Fibroblast of skin of right quadriceps (primary cell): ENCODE measurements at places on chromosomes 11 and 22.

- DNase-seq: peak; percentile 93
Measured at GRCh38 chr11:69497221-69497787, 15.8 kb downstream of the LINC01488 start.

DNA sequence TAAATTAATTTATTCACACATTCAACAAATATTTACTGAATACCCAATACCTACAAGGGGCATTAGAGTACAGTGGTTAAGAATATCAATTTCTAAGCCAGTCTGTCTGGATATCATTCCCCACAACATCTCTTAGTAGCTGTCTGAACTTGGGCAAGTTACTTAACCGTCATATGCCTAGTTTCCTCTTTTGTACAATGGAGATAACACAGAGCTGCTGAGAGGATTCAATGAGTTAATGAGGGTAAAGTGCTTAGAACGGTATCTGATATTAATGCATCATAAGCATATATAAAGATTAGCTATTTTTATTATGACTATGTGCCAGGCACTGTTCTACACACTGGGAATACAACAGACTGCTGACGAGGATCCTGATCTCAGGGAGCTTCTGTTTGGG, 116.4 kb downstream of the APOL5 start:
- no peak for DNase-seq

GRCh38 chr11:118148240-118148639, 4.4 kb downstream of the SCN4B start:
- no peak for DNase-seq

- no peak for DNase-seq
Measured at GRCh38 chr22:50175921-50176849, 5.7 kb downstream of the PANX2 start.

GRCh38 chr11:68610452-68611116, 73.8 kb upstream of the GAL start:
- DNase-seq: no peak

GRCh38 chr22:39472570-39473556, 16.1 kb downstream of the MGAT3 start:
- no peak for DNase-seq

DNA sequence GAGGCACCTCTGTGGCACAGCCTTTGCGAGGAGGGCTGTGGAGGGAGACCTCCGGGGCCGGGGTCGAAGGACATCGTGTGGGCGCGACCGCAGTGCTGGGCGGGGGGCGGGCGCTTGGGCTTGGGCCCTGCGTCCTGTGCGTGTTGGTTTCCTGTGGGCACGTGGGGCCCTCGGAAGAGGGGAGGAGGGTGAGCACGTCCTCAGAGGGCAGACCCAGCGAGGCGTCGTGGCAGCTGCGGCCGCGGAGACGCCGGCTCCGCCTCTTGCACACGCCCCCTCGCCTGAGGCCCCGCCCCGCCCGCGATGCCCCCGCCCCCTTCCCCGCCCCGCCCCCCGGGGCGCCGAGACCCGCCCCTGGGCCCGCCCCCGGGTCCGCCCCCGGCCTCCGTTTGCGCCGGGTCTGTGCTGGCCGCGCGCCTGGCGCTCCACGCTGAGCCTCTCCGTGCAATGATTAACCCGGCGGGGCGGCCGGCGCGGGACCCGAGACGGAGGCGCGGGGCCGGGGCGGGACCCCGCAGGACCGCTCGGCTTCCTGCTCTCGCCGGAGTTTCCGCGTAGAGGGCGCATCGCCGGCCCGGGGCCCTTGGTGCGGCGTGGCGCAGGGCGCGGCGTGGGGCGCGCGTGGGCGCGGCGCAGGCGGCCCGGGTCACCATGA, at the start of gene PRR5:
Gene PRR5, plus strand, starts transcription at position 381 of the 655 bp plus-strand sequence. Its CDS starts 271 bp downstream, at position 652.
- DNase-seq: peak; percentile 89

DNA sequence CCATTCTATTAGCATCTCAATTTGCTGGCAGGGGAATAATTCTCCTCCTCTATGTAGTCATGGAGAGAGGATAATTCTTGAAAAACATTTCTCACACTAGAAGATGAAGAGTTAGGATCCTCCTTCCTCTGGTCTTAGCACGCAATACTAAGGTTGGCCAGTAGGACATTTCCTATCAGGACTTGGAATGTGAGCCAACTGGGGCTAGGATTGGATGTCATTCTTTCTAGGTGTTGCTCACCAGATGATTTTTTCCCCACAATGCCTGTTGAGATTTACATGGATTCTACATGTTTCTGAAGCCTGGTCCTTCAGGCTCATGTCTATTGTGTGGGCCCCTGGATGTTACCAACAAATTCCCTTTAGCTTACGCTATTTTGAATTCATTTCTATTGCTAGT, 28.0 kb downstream of the SLN start:
- DNase-seq: no peak

GRCh38 chr11:134176284-134176683, 47.5 kb downstream of the NCAPD3 start:
- no peak for DNase-seq

DNA sequence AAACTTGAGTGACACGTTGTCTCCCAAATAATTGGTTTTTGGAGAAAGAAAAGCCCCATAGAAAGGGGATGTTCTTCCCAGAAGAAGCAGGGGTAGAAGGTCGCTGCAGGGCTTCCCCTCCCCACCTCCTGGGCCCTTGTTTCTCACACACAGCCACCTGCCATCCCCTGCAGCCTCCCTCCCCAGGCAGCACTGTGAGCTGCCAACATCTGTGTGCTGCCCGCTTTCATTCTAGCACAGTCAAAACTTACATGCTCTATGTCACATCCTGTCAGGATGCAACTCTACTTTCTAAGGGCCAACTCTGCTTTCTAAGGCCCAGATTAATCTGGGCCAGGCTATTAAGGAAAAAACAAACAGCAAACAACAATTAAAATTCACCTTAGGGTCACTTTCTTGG, 309.4 kb upstream of the ZC3H12C start:
- no peak for DNase-seq

DNA sequence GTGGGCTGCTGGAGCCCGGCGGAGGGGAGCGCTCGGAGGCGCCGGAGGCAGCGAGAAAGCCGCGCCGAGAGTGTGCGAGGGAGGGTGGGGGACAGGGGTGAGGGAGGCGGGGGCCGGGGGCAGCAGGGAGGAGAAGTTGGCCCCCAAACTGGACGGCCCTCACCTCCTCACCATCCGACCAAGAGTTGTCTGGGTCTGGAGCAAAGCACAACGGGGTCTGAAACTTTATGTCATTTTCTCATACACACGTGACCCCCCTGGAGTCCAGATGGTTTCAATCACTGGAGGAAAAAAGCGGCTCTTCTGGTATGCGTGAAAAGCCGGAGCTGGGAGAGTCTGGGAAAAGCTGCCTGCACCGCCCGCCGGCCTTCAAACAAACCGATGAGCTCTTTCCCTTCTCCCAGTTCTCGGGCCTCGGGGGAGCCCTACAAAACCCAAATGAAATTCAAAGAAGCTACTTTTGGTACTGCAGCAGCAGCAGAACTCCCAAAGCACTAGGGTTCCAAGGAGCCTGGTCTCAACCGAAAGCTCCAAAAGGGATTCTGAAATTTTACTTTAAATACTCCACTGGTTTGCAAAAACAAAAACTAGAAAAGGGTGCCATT, 39.7 kb upstream of the AKIP1 start:
- peak; percentile 97 for DNase-seq

- no peak for DNase-seq
Measured at GRCh38 chr22:20198557-20199319, 47.9 kb upstream of the CCDC188 start.

DNA sequence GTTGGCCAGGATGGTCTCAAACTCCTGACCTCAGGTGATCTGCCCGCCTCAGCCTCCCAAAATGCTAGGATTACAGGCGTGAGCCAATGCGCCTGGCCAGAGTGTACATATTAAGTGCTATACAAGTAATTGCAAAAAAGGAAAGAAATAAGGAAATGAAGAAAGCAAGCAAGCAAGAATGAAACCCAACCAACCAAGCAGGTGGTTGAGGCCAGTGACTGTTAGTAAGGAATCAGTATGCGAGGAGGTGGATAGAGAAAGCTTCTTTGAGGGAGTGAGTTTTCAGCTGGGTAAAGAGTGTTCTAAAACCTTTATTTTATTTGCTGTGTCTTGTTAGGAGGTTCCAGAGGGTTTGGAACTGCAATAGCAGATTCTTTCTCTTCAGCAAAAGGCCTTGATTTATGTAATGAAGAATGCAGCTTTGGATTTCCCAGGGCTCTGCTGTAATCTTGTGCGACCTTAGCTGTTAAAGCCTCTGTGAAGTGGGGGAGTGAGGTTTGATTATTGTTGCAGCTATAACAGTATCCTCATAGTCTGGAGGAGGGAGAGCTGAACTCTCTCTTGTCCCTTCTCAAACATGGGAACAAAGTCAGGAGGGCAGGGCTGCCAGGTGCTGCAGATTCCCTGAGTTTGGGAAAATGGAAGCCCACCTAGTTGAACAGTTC, 5.7 kb downstream of the AMPD3 start:
- no peak for DNase-seq

GRCh38 chr11:57210781-57211180, 26.3 kb downstream of the APLNR start:
- DNase-seq: no peak

- no peak for DNase-seq
Measured at GRCh38 chr11:128906185-128907050, 15.3 kb downstream of the KCNJ5 start.

GRCh38 chr22:40654522-40655167, 18.1 kb upstream of the MRTFA start:
- peak; percentile 77 for DNase-seq

DNA sequence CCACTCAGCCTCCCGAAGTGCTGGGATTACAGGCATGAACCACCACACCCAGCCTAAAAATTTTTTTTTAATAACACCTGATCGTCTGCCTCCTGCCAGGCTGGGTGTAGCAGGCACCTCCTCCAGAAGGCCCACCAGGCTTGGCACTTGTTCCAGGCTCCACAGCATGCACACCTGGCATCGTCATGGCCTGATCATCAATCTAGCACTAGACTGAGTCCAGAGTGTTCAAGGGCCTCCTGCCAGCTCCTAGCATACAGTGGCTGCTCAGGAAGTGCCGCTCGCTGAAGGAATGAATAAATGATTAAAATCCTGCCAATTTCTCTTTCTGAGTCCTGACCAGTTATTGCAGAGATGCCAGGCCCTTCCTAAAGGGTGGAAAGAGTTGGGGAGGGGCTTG, 3.5 kb upstream of the PDGFB start:
- no peak for DNase-seq

DNA sequence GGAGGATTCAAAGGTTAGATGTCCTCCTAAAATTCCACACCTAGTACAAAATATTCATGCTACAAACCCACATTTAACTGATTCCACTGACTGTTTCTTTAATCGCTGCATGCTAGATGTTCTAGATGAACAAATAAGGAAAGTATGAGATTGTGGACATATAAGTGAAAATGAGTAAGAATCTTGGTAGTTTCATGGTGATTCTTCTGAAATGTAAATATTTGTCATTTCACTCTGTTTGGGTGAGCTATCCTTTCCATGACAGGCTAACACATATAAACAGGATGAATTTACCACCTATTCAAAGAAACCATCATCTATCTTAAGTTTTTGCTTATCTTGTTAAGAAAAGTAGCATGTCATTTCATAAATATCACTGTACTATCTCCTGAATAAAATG, 14.8 kb downstream of the OR5B3 start:
- DNase-seq: peak; percentile 0

- no peak for DNase-seq
Measured at GRCh38 chr22:42062506-42063170, 8.0 kb downstream of the NAGA start.

- no peak for DNase-seq
Measured at GRCh38 chr22:28408709-28409108, 270.9 kb downstream of the TTC28 start.

- DNase-seq: no peak
Measured at GRCh38 chr11:73236854-73237253, 18.8 kb downstream of the P2RY2 start.

DNA sequence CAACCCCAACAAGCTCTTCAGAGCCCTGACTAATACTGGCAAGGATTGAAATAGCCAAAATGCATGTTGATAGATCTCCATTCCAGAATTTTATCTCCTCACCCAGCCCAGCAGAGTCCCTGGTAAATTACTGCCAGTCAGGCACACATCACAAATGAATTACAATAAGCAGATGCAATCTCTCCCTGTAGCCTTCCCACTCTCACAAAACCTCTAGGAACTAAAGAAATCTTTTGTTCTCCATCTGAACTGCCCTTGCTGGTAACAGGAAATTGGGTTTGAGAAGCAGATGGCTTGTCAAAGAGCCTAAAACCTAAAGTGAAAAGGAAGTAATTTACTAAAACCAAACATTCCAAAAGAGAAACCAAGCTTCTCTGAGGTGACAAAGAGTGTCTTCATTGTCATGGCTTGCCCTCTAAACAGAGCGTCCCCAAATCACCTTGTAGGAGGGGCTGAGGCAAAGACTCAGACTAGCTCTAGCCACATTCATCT, 59.5 kb downstream of the FAM168A start:
- DNase-seq: no peak

DNA sequence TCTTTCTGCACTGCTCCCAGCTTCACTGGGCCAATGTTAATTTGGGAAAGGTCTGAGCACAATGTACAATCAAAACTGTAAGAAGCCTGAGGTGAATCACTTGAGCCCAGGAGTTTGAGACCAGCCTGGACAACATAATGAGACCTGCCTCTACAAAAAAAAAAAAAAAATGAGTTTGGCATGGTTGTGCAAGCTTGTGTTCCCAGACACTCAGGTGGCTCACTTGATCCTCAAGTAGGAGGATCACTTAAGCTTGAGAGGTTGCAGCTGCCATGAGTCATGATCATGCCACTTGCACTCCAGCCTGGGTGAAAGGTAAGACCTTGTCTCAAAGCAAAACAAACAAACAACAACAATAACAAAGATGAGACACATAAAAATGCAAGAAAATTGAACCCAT, 38.6 kb upstream of the SC5D start:
- no peak for DNase-seq

- DNase-seq: no peak
Measured at GRCh38 chr22:37599153-37599552, 9.5 kb upstream of the GGA1 start.

- DNase-seq: peak; percentile 58
Measured at GRCh38 chr11:74388678-74389327, 9.4 kb downstream of the PGM2L1 start.

GRCh38 chr22:48334971-48335370, 1492.7 kb downstream of the BRD1 start:
- DNase-seq: no peak

DNA sequence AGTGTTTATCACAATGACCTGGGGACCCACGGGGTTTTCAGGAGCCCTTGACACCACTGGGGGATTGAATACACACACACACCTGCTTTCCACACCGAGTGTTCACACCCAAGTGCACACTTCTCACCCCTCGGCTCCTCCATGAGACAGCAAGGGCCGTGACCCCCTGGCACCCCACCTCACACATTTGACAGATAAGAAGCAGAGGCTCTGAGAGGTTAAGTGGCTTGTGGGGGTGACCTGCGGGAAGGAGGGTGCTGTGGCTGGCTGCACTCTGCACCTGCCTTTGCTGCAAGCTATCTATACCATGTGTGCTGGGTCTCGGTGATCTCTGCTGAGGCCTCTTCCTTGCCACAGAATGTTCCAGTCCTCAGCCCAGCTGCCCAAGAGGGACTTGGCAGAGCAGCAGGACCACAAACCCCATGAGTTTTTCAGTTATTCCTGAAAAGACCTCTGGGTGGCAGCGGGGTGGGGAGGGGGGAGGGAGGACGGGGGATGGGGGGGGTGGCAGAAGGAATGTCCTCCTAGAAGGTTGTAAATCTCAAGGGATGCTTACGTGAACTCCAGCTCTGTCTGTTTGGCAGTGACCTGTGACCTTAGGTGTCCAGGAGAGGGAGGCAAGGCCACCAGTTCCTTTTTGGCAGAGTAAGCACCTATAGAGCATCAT, 47.9 kb upstream of the RFPL3 start:
- DNase-seq: no peak

GRCh38 chr11:103773059-103773458, 263.4 kb upstream of the DDI1 start:
- peak; percentile 78 for DNase-seq

GRCh38 chr11:6844356-6844755, 1.1 kb upstream of the OR10A5 start:
- no peak for DNase-seq
